ENCODE measurements at places on chromosomes 3 and 15.

GRCh38 chr15:84840741-84841429, 23.7 kb downstream of the ALPK3 start:
- no peak for DNase-seq

DNA sequence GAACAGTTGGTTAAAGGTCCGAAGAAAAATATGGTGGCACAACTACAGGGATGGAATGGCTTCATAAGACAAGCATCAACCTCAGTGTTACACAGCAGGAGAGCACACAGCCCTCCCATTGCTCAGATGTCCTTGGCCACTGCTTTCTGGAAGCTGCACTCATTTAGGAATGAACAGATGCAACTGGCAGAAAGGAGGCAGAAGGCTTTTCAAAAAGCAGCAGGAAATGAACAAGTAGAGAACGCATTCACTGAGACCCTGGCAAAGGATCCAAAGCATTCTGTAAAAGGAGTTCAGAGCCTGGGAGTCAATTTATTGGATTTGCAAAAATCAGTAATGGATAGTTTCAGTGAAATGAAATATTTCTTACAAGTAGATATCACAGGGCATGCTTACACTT, 101.1 kb downstream of the PDZRN3 start:
- no peak for DNase-seq

DNA sequence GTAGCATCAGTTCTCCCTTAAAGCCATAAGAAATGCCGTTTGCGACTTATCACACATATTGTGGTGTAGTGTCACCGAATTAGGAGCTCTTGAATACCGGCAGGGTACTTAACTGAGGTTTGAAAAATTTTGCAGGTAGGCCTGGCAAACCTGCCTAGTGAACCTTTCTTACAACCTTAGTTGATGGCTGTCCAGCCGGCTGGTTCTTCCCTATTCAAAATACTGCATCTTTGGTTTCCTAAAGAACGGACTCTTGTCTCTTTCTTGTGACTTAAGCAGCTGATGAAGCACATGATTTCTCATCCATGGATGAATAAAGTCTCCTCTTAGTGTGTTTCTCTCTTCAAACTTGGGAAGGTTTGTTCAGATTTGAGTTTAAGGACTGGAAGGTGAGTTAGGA, 1.5 kb downstream of the RAB7A start:
- no peak for DNase-seq

GRCh38 chr3:31996195-31996594, 14.6 kb downstream of the ZNF860 start:
- no peak for DNase-seq

- no peak for DNase-seq
Observed at GRCh38 chr3:196609805-196610515, 29.5 kb upstream of the NRROS start.

DNA sequence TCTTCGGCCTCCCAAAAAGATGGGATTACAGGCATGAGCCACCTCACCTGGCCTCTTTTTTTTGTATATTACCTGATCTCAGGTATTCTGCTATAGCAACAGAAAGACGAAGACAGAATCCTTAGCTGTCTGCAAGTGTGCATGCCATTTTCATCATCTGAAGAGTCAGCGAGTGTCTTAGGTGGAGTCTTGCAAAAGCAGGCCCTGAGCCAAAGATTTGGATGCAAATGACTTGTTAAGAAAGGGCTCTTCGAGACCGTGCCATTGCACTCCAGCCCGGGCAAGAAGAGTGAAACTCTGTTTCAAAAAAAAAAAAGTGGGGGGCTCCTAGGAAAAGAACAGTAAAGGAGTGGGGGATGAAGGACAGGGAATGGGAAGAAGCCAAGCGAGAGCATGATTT, 10.2 kb upstream of the TRIM69 start:
- no peak for DNase-seq

- DNase-seq = no peak
Observed at GRCh38 chr3:13204177-13204581, 130.9 kb upstream of the IQSEC1 start.

DNA sequence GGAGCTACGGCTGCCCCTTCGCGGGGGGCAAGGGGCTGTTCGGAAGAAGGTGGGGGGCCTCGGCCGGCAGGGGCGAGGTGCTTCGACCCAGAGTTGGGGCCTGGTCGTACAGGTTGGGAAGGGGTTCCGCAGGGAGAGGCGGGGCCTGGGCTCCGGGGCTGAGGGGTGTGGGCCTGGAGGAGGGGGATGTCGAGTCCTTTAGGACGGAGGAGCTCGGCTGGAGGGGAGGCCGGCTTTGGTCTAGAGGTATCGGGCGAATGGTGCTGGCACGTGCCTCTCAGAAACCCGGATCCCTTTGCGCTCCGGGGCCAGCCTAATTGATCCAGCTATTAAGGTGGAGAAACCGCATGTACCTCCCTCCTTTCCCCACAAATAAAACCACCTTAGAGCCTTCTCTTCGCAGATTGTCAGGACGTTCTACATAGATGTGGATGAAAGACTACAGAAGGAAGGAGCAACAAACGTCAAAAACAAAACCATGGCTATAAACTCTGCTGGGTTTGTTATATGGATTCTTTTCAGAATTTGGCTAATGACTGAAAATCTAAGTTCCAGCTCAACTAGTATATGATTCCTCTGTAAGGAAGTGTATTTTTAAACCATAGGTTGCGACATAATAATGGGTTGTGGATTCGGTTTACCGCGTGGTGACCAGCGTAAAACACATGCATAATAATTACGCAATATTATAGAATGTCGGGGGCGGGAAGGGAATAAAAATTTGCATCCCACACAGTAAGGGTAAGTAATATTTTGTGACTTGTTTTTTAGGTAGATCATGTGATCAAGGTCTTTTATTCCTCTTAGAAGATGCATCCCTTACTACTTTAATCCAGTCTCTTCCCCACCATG, 644 bp upstream of the NGLY1 start:
- no peak for DNase-seq

Data from stimulated activated CD4-positive, alpha-beta T cell treated with anti-CD3 and anti-CD28 coated beads, Interleukin-1b, Interleukin-23, amount 100 ng/mL, for 4 hours (primary cell).